ENCODE measurements at places on chromosomes 4 and X.

DNA sequence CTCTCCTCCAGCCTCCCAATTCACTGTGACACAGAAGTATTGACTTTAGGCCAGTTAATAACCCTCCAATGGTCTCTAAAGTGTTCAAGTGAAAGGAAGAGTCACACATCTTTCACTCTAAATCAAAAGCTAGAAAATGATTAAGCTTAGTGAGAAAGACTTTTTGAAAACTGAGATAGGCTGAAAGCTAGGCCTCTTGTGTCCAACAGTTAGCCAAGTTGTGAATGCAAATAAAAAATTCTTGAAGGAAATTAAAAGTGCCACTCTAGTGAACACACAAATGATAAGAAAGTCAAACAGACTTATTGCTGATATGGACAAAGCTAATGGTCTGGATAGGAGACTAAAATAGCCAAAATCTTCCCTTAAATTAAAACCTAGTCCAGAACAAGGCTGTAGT is 687.2 kb downstream of the TRIML1 start:
- no peak for DNase-seq

DNA sequence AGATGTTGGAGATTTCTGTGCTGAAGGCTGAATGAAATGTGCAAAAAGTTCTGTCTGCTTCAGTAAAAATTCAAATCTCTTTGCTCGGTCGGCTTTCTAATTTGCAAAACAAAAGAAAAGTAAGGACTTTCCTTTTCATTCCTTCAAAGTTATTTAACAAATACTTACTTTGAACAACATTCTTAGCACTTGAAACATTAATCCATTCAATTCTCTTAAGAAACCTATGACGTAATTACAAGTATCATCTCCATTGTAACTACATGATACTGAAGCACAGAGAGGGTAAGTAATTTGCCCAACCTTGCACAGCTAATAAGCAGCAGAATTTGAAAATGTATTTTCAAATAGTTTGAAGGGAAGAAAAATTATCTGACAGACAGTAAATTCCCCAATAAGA is 6.9 kb downstream of the SMARCA1 start:
- DNase-seq = no peak

DNA sequence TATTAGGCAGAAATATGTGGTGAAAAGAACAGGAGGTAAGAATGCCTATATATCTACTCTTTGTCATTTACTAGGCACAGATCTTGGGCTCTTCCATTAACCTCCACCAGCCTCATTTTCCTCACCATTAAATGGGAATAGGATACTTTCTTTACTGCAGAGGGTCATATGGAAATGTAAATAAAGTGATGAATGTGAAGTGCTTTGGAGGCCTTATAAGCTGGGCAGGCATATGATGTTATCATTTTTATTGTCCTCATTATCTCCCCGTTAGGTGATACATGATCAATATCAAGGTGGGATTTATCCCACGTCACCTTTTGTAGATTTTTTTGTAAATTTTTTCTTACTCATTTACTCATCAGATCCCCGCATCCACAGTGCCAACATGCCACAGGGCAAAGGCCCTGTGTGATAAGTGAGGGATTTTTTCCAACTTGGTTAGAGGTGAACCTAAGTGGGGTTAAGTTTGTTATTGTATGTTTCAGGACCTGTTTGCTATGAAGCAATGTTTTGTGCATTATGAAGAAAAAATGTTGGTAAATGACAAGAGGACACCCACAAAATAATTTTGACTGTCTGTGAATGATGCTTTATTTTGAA is 107.8 kb downstream of the SLC4A4 start:
- DNase-seq = no peak

DNA sequence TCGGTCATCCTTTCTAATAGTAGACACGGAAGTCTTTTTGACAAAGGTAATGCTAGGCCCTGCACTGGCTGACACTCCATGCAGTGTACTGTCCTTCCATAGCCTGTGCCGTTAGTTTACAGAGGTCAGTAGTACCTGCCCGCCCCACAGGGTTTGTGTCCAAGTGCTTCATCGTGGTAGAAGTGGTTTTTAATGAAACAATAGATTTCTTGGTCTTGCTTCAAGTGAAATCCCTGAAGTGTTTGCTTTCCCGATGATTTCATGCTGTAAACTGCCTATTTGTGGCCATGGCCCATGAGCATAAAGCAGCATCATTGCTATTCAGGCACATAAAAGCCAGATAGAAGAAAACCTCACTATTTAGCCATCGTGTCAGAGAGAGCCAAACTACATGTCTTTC is 139.3 kb downstream of the GPR143 start:
- DNase-seq = no peak

- DNase-seq = no peak
Observed at GRCh38 chr4:72375073-72375736, 193.8 kb downstream of the ADAMTS3 start.

DNA sequence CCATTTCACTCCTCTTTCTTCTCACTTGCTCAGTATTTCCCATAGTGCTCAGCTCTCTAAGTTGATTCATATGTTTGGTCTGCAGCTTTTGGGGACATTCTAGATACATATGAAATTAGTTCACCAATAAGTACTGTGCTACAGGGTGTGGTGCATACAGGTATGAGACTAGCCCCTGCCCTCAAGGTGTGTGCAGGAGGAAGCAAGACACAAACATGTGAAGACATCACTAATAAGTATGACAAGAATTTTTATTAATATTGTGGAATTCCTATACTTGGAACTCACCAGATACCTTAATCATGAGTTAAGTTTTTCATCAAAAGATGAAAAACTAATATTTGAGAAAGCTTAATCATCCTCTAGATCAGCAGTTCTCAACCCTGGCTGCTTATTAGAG is 505.2 kb downstream of the ZNF674 start:
- no peak for DNase-seq

DNA sequence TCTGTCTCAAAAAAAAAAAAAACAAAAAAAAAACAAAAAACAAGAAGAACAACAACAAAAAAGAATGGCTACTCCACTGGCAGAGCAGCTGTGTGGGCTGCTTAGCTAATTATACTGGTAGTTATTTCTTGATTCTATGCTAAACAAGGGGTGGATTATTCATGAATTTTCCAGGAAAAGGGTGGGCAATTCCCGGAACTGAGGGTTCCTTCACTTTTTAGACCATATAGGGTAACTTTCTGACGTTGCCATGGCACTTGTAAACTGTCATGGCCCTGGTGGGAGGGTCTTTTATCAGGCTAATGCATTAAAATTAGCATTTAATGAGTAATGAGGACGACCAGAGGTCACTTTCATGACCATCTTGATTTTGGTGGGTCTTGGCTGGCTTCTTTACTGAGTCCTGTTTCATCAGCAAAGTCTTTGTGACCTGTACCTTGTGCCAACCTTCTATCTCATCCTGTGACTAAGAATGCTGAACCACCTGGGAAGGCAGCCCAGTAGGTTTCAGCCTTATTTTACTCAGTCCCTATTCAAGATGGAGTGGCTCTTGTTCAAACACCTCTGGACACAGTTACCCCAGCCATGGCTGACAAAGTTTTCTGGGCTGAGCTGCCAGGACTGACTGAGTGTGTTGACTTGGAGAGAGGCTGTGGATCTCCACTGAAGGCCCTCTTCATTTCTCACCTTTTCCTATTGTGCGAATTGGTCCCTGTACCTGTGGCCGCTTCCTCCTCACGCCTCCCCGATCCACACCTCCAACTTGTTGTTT is 1.3 kb upstream of the OCIAD2 start:
- DNase-seq = no peak
